ENCODE measurements at places on chromosomes 1 and 21. TPM values are rescaled to one million over a fixed set of nuclear protein-coding genes. Genes with fewer than 3 reads are reported as not detected.

The TMEM54 gene
- 10.0 TPM for total RNA-seq

The LCE2B gene
- total RNA-seq, result not detected

The MROH9 gene
- total RNA-seq, result not detected

The CD1B gene
- not detected for total RNA-seq

The KRTAP12-2 gene
- total RNA-seq, result not detected

The CR2 gene
- total RNA-seq, result not detected

The LAD1 gene
- 0.16 TPM for total RNA-seq

The ALPL gene
- total RNA-seq, result 0.32 TPM

Measured in bladder microvascular endothelial cell (primary cell).